ENCODE measurements at places on chromosomes 1 and 21. TPM values are rescaled to one million over a fixed set of nuclear protein-coding genes. Genes with fewer than 3 reads are reported as not detected.

The ADCY10 gene
- total RNA-seq = 0.21 TPM

DNA sequence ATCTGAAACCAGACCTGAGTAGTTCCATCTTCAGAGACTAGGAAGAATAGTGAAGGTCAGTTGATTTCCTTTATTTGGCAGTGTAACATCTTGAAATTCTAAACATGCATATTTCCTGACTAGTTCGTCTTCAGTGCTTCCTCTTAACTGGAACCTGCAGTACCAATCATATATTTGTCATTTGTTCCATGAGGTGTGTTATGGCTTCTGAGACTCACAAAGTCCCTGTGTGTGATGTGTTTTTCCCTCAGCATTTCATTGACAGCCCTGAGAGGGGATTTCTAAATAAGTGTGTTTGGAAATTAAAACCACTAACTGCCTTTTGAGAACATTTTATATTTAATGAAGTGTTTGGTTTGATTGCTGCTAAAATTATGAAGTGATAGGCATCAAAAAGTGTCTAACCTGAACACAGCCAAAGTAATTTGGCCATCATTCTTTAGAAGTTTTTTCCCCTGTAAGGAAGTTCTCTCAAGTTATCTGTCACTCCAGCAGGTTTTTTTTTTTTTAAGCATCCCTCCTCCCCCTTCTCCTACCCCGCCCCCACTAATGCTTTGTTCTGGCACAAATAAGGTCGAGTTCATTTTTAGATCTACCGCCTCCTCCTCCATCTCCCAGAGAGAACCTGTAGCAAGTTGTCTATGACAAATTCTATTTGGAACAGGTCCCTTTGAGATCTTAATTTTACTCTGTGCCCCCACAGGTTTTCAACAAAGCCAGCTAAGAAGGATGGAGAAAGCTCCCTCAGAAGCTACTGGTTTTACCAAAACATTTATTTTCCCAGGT lies 61.4 kb downstream of the TMEM200B start:
- DNase-seq = no peak

DNA sequence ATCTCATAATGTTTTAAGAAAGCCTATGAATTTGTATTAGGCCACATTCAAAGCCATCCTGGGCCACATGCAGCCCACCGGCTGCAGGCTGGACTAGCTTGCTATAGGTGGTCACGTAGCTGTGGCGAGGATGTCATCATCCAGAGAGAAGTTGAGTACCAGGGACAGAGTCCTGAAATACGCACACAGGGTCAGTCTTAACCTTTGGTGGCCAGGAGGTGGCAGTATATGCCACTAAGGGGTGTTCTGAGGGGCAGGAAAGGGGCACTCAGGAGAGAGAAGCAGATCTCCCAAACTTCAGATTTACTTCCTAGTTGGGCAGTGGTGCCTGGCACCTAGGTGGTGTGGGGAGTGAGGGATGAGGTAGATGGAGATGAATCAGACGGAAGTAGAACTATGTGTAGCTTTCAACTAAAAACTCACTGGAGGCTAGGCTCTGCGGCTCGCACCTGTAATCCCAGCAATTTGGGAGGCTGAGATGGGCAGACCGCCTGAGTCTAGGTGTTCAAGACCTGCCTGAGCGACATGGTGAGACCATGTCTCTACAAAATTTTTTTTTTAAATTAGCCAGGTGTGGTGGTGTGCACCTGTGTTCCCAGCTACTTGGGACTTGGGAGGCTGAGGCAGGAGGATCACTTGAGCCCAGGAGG lies 16.3 kb upstream of the CDK18 start:
- DNase-seq = peak; percentile 48

GRCh38 chr21:41076064-41076463 lies 91.9 kb upstream of the BACE2 start:
- no peak for DNase-seq

The ASTN1 gene
- 0.79 TPM for total RNA-seq

The ESRRG gene
- 29.5 TPM for total RNA-seq

DNA sequence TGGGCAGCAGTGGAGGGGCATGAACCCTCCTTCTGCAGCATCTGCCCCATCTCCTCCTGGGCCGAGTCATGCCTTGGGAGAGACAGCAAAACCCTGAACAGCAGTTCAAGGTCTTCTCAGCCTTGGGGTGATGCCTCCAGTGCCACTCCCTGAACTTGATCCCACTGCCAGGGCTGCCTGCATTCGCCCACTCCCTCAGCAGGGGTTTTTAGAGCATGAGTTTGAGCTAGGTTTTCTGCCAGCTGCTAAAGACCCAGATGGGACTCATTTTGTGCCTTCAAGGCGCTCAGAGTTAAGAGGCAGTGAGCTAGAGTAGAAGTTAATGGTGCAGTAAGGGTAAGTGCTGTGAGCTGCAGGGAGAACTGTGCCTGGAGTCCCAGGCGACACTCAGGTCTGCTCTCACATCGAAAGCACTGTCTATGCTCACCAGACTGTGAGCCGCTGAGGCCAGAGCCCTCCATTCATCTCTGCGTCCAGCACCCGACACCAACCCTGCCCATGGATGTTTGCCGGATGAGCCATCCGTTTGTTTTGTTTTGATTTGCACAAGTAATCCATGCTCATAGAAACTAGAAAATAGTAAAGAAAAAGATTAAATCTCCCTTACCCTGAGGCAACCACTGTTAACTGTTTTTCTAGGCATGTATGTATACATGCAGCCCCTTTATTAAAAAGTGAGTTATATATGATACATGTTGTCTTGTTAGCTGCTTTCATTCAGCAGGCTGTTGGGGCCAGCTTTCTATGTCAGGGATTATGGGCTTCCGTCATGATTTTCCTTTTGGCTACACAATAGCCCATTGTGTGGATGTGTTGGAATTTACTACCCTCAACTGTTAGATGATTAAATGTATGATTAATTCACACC lies 67.8 kb downstream of the VPS26C start:
- no peak for DNase-seq

The OR6K3 gene
- not detected for total RNA-seq

GRCh38 chr1:17466359-17466758 lies 26.9 kb upstream of the RCC2 start:
- no peak for DNase-seq

DNA sequence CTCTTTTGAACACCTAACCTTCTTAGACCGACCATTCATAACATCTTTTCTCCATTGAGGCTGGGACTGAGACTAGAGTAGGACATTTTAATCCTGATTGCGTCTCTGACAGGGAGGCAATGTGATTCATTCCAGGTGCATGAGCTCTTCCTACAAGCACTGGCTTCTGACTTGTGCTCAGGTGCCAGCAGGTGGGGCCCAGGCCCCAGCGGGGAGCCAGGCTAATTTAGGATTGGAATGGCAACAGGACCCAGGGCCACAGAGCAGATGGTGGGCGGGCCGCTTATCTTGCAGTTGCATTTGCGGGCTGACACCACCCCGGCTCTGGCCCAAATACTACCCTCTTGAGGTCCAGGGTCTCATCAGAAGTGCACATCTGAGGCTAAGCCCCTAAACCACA lies 4.1 kb downstream of the GPA33 start:
- no peak for DNase-seq

DNA sequence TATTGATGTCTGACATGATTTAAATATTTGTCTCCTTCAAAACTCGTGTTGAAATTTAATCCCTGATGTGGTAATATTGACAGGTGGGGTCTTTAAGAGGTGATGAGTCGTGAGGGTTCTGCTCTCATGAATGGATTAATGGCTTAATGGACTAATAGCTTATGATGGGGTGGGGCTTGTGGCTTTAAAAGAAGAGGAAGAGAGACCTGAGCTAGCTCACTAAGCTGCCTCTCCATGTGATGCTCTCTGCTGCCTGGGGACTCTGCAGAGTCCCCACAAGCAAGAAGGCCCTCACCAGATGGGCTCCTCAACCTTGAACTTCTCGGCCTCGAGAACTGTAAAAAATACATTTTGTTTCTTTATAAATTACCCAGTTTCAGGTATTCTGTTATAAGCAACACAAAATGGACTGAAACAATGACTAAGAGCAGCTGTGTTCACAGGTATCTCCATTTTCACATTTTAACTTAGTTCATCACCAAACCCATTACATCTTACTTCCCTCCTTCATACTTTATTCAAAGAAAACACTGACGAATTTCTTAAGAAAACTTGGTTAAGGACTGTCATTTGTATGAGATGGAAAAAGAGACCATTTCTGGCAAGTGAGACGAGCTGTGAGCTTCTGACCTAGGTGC lies 12.1 kb upstream of the AIM2 start:
- DNase-seq = no peak

The GBP6 gene
- 0.08 TPM for total RNA-seq

DNA sequence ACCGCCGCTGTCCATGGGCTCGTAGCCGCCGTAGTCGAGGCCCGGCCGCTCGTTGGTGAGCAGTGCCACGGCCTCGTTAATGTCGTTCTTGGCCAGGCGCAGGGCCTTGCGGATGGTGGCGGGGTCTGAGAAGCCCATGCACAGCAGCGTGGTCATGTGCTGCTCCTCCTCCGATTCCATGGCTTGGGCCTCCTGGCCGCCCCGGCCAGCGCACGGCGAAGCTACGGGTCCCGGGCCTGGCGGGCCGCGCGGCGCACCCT lies 300 bp downstream of the USP24 start:
- DNase-seq = peak; percentile 46

DNA sequence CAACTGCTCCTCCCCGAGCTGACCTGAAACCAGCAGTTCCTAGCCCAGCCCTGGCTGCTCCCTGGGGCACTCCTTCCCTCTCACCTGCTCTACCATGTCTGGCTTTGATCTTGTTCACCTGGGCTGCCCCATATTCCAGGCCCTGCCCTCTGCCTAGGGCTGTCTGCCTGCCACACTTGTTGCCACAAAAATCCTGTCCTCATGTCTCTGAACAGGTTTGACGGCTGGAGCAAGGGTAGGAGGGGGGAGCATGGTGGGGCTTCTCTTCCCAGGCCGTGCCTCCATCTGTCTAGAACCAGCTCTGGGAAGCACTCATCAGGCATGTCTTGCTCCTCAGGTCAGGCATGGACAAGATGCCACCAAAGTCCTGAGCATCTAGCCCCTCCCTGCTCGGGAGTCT lies 44.3 kb upstream of the WNT2B start:
- DNase-seq = no peak

DNA sequence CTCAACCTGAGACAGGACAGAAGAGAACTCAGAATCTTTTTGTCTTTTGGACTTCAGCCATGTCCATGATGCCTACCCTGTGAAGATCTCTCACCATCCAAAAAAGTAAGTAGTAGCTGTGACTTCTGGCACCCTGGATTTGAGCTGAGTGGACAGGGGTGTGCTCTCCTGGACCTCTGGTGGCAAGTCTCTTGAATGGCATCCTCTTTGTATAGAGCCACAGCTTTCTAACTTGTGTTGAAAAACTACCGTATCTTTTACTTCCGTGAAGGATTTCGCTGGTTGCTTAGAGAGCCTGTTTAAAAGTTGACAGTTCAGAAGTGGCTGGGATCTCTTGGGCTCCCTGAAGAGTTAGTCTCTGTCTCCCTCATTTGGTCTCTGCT lies 1.8 kb downstream of the MFN2 start:
- DNase-seq = no peak

DNA sequence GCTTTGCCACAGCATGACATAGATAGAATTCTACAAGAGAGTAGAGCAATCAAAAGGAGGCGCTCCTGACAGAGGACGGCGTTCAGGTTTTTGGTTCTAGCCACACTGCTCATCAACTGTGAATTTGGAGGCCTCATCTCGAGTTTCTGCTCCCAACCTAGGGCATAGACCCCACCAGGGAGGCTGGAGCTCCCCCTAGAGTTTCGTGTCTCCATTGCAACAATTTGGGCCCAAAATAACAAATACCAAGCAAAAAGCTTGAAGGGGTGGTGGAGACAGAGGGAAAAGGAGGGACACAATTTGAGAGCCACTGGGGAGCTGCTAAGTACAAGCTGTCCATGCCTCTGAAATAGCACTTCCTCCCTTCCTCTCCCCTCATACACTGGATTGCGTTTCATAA lies 297.0 kb downstream of the GPATCH2 start:
- no peak for DNase-seq
